ENCODE measurements at places on chromosomes 7 and 10.

DNA sequence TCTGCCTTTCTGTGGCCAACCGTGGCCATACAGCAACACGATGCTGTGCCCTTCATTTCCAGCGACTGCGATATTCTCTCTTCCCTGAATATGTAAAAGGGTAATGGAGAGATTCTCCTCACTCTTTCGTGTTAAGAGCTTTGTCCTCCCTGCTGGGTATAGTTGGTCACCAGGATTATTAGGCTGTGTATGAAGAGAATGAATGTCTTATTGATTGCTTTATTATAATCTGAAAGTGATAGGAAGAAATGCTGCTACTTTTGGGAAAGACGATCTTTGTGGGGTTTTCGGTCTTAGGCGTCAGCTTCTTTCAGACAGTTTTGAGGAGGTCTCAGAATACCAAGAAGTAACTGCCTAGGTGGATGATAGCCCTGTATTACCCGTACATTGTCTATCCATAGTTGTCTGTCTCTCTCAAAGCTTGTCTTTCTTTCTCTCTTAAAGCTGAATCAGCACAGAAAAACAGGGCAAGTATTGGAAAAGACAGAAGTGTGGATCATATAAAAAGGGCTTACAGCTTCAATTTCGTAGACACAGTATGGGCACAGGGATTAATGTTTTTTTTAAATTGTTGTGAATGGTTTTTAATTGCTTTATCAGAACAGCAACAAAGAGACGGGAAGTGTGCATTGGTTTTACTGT lies 1.2 kb downstream of the AHCYL2 start:
- no peak for ATAC-seq

GRCh38 chr10:88791924-88792323 lies 10.6 kb upstream of the LIPM start:
- no peak for ATAC-seq

DNA sequence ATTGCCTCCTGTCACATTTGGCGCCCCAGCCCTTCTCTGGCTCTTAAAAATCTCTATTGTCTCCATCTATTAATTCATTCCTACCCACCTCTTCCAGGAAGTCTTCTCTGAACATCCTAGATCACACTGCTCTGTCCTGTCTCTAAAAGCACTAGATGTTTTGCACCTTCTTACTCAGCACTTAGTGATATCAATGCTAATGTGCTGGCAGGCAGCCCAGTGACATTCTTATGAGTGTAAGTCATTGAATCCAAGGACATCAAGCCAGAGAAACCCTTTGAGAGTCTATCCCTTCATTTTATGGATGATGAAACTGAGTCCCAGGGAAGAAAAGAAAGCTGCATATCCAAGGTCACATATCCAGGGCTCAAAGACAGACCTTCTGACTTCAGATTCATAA lies 48.3 kb upstream of the PAX2 start:
- ATAC-seq, result no peak

GRCh38 chr7:104855861-104856260 lies 158.1 kb upstream of the KMT2E start:
- ATAC-seq, result no peak

DNA sequence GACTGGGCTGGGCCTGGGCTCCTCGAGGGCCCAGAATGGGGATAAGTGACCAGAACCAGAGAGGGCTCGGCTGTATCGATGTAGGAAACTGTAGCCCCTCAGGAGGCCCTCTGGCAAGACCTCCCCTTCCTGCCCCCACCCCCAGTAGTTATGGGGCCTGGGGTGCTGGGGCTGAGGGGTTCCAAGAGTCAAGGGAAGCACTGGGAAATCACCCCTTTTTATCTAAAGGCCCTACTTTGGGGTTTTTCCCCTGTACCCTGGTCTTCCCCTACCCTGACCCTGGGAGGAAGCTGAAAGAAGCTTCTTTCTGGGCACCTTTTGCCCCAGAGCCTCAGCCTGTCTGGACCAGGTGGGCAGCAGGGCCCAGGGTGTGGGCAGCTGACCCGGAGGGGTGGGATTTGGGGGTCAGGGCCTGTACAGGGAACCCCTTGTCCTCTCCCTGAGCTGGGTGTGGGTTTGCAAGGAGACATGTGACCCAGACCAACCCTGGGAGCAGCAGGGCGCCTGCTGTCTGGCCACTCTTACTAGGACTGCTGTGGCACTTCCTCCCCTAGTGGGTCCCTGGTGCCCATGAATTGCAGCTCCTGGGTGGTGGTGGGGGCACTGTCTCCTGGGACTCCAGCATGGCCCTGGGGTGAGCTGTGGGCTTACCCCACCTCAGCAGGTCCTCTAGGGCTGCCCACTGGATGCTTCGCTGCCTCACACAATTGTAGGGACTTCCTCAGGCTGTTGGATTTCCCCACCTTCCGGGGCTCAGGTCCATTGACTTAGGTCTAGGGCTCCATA lies 1.5 kb downstream of the IRF5 start:
- ATAC-seq, result no peak

GRCh38 chr7:140673063-140673773 lies 473 bp downstream of the ADCK2 start:
- ATAC-seq, result peak; percentile 76

DNA sequence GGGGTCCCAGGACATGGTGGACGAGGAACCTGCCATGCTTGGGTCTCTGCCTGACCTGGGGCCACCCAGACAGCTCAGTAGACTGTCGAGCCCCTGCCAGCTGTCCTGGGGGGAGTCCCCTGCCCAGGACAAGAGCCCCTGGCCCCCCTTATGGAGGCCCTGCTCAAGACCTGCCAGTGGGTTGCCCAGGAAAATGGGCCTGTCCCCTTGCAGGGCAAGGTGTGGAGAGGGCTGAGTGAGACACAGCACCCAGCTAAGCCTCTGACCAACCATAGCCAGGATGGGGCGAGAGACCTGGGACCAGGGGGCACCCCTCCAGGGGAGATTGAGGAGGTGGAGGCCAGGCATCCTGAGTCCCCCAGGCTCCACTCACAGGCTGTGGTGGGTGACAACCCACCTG lies 1.8 kb downstream of the FUOM start:
- ATAC-seq, result no peak

DNA sequence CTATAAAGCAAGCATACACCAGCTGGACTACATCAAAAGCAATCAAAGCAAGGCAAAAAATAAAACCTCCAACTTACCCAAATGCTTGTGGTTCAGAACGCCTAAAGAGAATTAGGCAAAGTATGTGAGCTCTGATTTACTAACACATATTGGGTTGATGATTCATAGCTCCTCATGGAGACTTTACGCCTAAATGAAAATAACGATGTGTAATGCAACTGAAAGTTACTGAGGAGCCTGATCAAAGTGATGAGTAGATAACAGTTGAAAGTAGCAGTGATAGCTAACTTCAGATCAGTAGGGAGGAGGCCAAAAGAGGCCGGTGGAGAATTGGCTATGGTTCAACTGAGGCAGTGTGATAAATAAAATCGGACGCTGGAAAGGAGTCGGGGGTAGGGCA lies 85.0 kb downstream of the MPP7 start:
- ATAC-seq, result no peak

- ATAC-seq, result peak; percentile 11
These were observed 10.1 kb downstream of the CACNA2D1 start for GRCh38 chr7:82433507-82433906.

- no peak for ATAC-seq
These were observed 2.4 kb downstream of the ZMIZ2 start for GRCh38 chr7:44750921-44751571.

- no peak for ATAC-seq
These were observed 3.4 kb downstream of the TWIST1 start for GRCh38 chr7:19113855-19114550.

GRCh38 chr10:70440296-70441160 lies 953 bp downstream of the NODAL start:
- ATAC-seq, result peak; percentile 41

DNA sequence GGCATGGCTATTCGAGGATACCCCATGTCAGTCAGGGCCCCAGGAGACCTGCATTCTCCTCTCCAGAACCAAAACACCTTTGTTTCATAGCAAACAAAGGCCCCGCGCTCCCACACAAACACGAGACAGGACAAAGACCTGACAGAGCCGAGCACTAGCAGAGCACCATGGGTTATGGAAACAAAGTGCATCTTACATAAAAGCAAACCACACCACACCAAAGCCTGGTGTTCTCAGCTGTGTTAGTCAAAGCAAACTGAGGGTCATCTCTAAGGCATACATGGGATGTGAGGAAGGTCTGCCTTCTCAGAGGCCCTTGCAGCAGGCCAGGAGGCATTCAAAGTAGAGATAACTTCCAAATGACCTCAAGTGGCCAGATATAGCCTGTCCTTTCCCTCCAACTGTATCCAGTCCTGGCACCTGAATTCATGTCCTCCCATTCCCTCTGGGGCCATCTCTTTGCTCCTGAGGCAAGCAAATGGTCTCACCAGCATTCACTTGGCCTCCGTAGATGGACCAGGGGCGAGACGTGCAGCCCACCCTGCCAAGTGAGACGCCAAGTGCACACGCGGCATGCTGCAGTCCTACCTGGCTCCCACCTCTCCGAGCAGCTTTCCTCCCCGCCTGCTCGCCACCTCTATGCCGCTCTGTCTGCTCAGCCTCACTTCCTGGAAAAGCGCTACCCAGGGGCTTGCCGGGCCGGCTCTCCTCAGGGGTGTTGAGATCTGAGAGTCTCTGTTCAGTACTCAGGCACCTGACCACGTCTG lies 45.3 kb upstream of the PDLIM1 start:
- no peak for ATAC-seq

DNA sequence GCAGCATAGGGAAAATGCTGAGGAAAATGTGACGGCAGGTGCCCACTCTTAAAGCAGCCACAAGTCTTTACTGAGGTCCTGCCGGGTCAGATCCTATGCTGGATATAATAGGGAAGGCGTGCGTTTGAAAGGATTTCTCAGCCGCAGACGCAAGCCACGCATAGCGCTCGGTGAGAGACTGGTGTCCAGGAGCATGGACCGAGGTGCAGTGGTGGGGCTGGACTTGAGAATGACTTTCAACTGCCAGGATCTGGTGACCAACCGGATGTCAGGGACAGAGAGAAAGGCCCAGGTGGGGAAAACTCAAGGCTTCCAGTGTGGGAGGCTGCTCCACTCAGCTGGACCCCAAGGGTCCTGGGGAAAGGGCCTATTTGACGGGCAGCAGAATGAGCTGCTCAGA lies 74.7 kb upstream of the INSIG1 start:
- peak; percentile 2 for ATAC-seq

- no peak for ATAC-seq
These were observed 108.6 kb downstream of the NSUN6 start for GRCh38 chr10:18542832-18543231.

GRCh38 chr10:63711867-63712716 lies 190.9 kb downstream of the REEP3 start:
- peak; percentile 49 for ATAC-seq

GRCh38 chr7:25395976-25396375 lies 167.7 kb upstream of the NPVF start:
- ATAC-seq, result no peak

DNA sequence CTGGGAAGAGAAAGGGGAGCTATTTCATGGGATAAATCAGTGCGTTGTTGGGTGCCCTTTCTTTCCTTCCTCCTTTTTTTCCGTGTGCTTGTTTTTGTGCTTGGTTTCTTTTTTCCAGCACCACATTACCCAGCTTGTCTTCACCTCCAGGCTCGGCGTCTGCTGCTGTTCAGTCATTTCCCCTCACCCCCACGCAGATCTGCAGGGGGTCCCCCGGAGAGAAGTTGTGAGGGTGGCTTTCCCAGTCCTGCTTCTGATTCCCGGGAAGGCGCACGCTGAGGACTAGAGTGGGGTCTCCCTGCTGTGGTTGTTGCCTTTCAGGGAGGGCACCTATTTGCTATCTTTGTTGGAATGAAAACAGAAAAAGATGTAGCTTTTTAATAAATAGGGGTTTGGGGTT lies 1.6 kb downstream of the CAMK1D start:
- ATAC-seq, result no peak

GRCh38 chr10:33406596-33406995 lies 72.1 kb upstream of the NRP1 start:
- no peak for ATAC-seq

DNA sequence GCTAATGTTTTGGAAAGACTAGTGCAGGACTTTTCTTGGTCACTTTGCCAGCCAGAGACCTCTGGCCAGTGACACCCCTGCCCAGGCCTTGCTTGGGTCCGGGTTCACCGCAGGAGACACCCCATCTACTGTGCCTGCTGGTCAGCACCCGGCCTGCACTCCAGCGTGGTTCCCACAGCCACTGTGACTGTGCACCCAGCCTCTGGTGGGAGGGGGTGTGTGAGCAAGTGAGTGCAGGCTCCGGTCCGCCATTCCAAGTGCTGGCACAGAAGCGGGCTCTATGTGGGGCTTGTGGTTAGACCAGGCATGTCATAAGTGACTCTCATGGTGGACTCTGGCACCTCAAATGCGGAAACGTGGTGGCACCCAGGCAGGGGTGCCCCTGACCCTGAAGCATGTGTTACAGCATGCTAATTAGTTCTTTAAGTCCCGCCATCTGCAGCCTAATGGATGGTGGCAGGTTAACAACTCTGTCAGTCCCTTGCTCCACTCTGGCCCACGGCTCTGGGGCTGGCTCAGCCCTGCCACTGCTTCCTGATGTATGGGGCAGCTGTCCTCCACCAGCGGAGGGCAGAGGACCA lies 311.9 kb upstream of the HGF start:
- no peak for ATAC-seq

- ATAC-seq, result peak; percentile 28
These were observed 11.5 kb downstream of the TPK1 start for GRCh38 chr7:144824360-144824759.

DNA sequence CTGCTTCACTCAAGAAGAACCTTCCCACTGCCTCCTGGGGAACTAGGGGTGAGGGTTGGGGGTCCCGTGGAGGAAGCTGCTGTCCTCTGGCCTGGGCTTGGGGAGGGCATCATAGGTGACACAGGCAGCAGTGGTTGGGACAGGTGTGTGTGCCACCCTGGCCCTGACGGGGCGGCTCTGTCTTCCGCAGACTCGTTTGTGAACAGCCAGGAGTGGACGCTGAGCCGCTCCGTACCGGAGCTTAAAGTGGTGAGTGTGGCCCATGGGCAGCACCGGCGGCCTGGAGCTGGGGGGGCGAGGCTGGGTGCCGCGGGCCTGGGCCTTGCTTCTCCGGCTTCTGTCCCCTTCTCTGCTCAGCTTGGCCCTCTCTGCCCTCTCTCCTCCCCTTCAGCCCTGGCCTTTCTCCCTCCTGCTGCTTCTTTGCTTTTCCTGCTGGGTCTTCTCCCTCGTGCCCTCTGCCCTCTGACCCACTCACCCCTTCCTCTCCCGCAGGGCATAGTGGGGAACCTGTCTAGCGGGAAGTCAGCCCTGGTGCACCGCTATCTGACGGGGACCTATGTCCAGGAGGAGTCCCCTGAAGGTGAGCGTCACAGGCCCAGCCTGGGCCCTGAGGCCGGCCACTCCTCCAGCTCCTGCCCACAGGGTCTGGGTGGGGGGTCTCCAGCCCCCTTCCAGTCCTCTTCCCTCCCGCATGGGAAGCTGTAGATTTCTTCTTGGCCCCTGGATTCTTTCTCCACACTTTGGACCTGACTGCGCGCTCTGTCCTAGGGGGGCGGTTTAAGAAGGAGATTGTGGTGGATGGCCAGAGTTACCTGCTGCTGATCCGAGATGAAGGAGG lies 30.5 kb downstream of the AGAP3 start:
- ATAC-seq, result no peak

- ATAC-seq, result no peak
These were observed 16.3 kb upstream of the VPS26A start for GRCh38 chr10:69107699-69108098.

- ATAC-seq, result no peak
These were observed 10.0 kb upstream of the DDIT4 start for GRCh38 chr10:72263613-72264241.

- ATAC-seq, result no peak
These were observed 168.6 kb upstream of the SHH start for GRCh38 chr7:155980841-155981240.

GRCh38 chr7:73827567-73828106 lies 3.2 kb upstream of the CLDN4 start:
- peak; percentile 27 for ATAC-seq

All from motor neuron (in vitro differentiated cells).